Neuronal stem cell (in vitro differentiated cells): ENCODE measurements at places on chromosomes 2 and 18.

- DNase-seq = no peak
Measured at GRCh38 chr2:25497918-25498407, 156.2 kb upstream of the DNMT3A start.

DNA sequence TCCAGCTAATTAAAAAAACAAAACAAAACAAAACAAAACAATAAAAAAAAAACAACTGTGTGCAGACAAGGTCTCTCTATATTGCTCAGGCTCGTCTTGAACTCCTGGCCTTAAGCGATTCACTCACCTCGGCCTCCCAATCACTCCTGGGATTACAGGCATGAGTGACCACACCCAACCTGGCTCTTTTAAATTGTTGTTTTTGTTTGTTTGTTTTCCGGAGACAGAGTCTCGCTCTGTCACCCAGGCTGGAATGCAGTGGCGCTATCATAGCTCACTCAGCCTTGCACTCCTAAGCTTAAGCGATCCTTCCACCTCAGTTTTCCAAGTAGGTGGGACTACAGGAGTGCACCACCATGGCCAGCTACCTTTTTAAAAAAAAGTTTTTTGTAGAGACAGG is 201.6 kb downstream of the EN1 start:
- DNase-seq = no peak

DNA sequence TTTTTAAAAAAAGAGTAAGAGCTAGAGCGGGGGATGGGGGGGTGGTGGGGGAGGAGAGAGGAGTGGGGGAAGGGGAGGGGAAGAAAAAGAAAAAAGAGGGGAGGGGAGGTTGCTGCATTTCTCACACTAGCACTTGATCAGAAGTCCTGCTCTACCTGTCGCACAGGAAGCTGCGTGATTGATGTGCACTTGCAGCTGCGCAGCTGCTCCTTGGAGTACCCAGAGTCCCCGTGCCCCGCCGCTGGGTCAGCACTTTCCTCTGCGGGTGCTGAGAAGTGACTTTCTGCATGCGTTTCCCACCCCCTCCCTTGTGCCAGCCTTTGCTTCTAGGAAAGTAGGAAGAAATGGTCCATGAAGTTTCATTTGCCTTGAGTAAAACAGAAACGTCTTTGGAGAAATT is 297.3 kb downstream of the ETAA1 start:
- no peak for DNase-seq

DNA sequence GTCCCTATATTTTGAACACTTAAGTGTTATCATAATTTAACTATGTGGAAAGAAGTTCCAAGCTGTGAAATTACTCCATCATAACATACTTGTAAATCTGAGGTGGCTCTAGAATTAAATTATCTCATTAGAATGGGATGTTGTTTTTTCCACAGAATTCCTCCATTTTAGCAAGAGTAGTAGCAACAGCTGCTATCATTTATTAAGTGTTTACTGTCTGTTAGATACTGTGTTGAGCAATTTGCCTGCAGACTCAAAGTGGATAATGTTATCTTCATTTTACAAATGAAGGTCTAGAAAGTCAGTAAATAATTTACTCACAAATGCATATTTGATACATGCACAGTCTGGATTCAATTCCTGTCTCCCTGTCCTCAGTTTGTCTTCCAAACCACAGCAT is 504.8 kb upstream of the NRP2 start:
- DNase-seq = no peak

DNA sequence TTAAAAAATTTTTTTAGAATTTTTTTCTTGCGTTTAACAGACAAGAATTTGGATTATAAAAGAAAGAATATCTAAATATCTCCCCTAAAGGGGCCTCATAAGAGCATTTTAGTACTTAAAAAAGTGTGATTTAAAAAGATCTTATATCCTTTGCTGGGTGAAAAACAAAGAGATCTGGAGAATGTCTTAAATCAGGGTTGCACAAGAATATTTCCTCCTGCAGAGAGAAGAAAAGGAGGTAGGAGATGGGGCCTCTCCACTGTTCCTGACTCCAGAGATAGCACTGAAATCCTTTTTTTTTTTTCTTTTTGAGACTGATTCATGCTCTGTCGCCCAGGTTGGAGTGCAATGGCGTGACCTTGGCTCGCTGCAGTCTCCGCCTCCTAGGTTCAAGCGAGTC is 68.5 kb upstream of the OSR1 start:
- no peak for DNase-seq

DNA sequence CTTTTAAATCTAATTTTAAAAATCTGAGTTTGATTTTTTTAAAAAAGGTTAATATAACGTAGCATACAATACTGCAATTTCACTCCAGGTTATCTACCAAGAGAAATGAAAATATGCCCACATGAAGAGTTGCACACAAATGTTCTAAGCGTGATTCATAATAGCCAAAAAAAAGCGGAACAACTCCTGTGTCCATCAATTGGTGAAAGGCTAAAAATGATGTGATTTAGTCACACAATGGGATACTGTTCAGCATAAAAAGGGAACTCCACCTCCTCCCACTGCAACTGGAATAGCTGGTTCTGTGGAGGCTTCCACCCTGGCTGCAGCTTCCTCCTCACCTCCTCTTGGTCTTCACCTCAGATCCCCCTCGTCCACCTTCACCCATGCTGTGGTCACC is 132.8 kb downstream of the PIK3C3 start:
- no peak for DNase-seq

DNA sequence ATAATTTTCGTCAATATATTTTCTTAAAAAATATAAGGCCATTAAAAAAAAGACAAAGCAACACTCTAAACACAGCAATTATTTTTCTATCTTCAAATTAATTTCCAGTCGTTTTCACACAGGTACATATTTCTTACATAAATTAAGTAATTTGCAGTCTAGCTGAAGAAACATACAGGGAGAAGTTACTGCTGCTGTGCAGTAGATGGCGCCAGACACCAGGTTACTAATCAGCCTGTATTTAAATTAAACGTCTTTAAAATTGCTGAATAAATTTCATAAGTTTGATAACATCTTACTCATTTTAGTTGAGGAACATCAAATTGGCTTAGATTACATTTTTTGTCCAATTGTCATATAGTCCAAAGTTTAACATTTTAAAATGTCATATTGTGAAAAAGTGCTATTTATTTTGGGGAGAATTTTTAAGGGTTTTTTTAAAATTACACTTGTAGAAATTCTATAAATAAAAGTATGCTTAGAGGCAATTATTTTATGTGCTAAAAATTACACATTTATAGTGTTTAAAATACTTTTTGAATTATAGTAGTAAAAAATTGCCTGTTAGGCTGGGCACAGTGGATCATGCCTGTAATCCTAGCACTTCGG is 88.4 kb downstream of the PMAIP1 start:
- DNase-seq = peak; percentile 24

GRCh38 chr2:204545861-204546735 is 823 bp downstream of the PARD3B start:
- no peak for DNase-seq

DNA sequence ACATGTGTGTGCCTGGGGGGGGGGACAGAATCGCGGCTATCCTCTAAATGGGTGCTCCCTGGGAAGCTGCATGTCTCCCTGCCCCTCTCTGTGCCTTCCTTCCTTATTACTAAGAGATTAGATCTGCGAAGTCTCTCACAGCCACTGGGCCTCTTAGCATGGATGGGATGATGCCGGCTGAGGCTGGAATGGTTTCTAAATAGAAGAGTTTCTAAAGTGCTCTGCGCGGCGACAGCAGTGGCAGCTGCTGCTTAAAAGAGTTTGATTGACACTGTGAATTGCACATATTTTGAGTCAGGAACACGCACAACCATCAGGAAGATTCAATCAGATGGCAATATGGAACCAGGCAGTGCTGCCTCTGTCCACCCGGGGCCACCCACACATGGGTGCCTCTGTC is 163.8 kb downstream of the CLIP4 start:
- no peak for DNase-seq

GRCh38 chr2:239321596-239322415 is 79.0 kb downstream of the HDAC4 start:
- DNase-seq = no peak

- no peak for DNase-seq
Measured at GRCh38 chr2:64982311-64982857, 6.8 kb upstream of the SLC1A4 start.

- DNase-seq = no peak
Measured at GRCh38 chr2:196413821-196414274, 225.7 kb upstream of the CCDC150 start.

DNA sequence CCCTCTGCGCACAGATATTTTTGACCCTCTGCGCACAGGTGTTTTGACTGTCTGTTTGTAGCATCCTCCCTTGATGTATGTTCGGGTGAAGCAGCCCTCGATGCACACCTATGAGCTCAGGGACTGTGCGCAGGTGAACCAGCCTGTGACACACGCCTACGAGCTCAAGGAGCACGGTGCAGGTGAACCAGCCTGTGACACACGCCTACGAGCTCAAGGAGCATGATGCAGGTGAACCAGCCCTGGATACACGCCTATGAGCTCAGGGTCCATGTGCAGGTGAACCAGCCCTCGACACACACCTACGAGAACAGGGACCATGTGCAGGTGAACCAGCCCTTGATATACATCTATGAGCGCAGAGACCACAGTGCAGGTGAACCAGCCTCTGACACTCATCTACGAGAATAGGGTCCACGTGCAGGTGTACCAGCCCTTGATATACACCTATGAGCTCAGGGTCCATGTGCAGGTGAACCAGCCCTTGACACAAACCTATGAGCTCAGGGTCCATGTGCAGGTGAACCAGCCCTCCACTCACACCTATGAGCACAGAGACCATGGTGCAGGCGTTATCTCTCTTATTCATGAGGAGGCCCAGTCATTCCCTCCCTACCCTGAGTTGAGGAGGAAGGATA is 33.9 kb downstream of the SH3BP4 start:
- DNase-seq = no peak

DNA sequence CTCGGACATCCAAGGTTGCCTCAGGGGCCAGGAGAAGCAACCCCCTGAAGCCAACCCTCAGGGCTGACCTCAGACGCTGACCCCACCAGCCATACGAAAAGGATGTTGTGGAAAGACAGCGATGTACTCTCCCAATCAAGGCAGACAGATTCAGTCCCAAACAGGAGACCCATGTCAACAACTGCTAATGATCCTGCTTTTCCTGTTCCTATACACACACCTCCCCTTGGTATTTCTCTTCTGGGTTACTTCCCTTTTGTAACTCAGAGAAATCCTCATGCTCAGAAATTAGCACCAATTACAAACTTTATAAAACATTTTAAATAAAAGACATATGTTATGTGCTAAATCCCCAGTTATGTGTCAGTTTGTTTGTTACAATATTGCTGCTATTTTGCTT is 120.8 kb downstream of the PID1 start:
- DNase-seq = no peak

DNA sequence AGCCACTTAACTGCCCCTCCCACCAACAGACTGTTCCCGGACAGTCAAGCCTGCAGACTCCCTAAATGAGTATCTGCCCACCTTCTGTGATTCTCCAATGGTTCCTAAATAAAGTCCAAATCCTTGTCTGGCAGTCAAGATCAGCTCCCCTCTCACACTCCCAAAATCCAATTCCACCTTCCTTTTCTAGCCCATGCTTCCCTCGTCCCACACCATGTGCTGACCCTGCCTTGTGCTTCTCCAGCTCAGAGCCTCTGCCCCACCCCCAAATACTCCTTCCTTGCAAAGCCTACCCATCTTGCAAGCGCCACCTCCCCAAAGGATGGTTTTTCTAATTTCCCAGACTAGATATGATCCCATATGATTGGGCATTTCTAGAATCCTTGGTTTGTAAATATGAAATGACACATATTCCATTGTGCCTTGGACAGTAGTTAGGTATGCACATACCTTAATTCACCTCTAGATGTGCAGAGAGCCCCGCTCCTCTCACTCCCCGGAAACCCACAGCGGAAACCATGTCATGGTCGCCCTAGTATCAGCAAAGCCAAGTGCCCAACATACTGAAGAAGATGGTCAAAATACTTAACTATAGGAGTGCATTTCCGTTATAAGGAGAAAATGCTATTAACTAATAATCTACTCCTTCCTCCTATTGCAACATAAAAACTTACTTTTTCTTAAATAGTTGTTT is 97.2 kb downstream of the KCTD1 start:
- DNase-seq = no peak
